Renal cortical epithelial cell (primary cell): ENCODE measurements at places on chromosomes 6 and 20.
A peak's percentile ranks its signal among the peaks of the same experiment; 100 is the strongest.

DNA sequence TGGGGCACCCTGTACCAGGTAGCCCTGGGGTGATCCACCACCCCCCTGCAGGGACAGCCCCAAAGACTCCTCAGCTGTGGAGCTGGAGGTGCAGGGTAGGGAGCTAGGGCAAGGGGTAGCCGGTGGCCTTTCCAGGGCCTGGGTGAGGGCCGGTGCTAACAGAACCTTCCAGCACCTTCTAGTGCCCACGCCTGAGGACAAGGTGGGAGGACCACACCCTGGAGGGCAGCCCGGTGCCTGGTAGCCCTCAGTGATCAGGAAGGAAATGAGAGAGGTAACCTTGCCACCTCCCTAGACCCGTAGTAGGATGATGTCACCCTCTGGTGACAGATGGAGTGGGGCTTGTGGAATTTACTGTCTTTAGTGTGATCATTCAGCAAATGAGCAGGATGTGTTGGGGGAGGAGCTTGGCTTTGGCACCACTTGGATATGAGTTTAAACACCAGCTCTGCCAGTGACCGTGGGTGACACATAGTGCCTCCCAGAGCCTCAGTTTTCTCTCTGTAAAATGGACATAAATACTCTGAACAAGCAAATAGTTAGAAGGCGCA, 187.7 kb downstream of the NFATC2 start:
- peak; percentile 51 for DNase-seq

GRCh38 chr6:15960740-15961634, 167.9 kb upstream of the MYLIP start:
- no peak for DNase-seq

- DNase-seq = no peak
Observed at GRCh38 chr6:145538989-145539388, 196.3 kb downstream of the EPM2A start.

GRCh38 chr6:166703149-166703710, 76.2 kb upstream of the RPS6KA2 start:
- no peak for DNase-seq

GRCh38 chr6:144730088-144730645, 445.0 kb downstream of the UTRN start:
- no peak for DNase-seq

GRCh38 chr6:156779206-156780094, 2.3 kb downstream of the ARID1B start:
- no peak for DNase-seq

DNA sequence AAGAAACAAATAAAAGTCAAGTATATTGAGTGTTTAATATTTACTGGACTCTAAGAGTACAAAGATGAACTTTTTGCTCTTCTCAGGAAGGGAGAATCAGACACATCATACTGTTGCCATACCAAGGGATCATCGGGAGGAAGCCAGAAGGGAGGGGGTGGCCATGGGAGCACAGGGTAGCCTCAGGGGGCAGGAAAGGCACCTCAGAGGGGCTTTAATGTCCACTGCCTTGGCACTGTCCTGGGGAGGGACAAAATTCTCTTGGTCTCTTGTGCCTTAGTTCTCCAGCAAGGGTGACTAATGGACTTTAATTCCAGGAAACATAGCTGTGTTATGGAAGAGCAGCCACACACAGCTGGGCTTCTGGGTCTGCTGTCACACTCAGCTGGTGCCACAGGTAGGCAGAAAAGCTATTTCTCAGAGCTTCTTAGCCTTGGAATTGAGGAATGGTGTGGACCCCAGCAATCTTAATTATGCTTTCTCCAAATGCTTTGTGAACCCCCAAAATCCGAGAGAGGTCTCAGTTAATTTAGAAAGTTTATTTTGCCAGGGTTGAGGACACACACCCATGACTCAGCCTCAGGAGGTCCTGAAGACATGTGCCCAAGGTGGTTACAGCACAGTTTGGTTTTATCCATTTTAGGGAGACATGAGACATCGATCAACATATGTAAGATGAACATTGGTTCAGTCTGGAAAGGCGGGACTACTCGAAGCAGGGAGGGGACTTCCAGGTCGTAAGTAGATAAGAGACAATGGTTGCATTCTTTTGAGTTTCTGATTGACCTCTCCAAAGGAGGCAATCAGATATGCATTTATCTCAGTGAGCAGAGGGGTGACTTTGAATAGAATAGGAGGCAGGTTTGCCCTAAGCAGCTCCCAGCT, 53.2 kb downstream of the MRAP2 start:
- DNase-seq = peak; percentile 11

DNA sequence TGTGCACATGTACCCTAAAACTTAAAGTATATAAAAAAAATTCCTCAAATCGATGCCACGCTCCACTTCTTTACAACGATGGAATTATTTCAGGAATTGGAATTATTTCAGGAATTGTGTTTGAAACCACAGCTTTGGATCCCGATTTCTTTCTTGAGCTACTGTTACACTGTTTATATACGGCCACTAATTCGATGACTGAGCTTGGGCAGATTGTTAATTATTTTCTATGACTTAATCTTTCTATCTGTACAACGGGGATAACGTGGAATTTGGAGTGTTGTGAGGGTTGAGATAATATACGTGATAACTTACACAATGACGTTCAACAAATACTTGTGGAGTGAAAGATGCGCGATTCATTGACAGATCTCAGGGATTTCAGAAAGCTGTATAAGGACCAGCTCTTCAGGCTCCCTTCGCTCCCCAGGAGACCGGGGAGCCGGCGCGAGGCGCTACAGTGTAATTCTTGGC, 171.3 kb downstream of the SLC16A10 start:
- DNase-seq = peak; percentile 47

- DNase-seq = no peak
Observed at GRCh38 chr6:104428184-104428583, 431.5 kb downstream of the HACE1 start.

GRCh38 chr20:32091888-32092346, 17.6 kb upstream of the TM9SF4 start:
- peak; percentile 61 for DNase-seq

GRCh38 chr20:45347297-45347935, 808 bp downstream of the SDC4 start:
- no peak for DNase-seq

- DNase-seq = peak; percentile 96
Observed at GRCh38 chr20:19964289-19965265, 52.6 kb upstream of the NAA20 start.

- DNase-seq = no peak
Observed at GRCh38 chr20:57432862-57433491, 41.8 kb downstream of the RBM38 start.

DNA sequence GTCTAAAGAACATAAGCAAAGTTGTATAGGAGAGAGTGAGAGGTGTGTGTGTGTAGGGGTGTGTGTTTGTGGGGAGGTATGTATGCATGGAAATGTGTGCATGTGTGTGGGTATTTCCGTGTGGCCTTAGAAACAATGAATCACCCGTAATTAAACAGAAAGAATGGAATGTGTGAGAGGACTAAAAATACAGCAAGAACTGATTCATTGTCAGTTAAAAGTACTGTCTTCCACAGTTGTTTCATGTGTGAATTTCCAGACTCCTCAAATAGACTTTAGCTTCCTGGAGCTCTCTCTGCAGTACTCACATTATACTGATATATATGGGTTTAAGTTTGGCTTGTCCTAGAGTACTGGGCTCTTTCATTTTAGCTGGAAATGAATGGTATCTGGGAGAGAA, 145.7 kb downstream of the RIMS1 start:
- peak; percentile 91 for DNase-seq

- DNase-seq = no peak
Observed at GRCh38 chr20:2799688-2800520, 523 bp downstream of the CPXM1 start.

DNA sequence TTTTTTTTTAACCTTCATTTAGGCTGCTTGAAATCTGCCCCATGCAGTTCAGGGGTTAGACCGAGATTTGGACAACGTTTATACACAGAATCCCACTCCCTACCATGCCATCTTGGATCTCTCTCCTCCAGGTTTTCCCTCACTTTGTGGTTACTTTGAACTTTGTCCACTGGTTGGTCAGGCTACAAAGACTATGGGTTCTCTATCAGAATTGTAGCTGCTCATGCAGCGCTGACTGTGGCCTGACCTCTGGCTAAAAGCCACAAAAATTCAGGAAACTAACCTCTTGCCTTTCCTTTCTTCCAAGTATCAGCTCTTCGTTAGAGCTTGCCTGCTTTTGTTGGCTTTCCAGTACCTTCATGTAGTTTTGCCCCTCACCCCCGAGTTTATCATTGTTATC, 44.9 kb upstream of the KCNG1 start:
- peak; percentile 55 for DNase-seq

- DNase-seq = no peak
Observed at GRCh38 chr6:8137529-8137939, 35.2 kb upstream of the EEF1E1 start.

DNA sequence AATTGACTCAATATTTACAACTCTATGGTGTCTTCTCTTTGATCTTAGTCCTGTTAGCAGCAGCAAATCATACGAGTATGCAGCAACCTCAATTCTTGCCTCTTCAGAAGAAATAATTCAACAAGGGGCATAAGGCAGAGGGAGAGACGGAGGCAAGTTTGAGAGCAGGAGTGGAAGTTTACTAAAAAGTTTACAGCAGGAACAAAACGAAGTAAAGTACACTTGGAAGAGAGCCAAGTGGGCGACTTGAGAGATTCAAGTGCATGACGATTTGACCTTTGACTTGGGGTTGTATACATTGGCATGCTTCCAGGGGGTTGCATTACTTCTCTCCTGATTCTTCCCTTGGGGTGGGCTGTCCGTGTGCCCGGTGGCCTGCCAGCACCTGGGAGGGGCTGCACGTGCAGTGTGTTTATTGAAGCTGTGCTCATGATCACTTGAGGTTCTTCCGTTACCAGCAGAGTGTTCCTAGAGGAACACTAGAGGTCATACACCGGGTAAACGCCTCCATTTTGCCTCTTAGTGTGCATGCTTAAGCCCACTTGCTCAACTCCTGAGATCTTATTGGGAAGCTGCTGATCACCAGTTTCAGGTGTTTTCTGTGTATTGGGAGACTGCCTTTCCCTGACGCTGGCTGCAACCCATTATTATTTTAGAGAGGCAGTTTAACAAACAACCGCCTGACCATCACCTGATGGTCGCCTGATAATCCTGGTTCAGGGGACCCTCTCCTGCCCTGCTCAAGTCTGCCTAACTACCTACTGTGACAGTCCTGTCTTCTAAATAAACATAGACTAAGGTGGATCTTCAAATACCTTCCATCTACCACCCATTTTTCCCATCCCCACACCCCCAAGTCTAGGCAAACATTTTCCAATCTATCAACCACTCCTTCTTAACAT, 172.4 kb upstream of the MYLIP start:
- peak; percentile 49 for DNase-seq
